ENCODE measurements at places on chromosomes 1 and 21.

DNA sequence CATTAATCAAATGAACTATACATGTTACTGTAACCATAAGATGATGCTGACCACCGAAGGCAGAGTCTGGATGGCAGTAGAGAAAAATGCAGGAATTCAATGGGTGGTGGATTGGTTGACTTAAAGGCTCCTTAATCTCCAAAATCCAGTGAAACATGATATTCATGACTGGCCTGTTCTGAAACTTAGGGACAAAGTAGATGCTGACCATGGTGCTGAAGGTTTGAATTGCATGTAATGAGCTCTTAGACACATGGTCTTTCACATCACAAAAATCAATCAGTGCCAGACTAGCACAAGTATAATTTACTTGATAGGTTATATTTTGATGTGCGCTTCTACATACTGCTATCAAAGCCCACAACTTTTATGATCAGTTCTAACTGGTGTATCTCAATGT, 30.9 kb upstream of the NTMT2 start:
- no peak for DNase-seq

- no peak for DNase-seq
Measured at GRCh38 chr1:9434247-9435152, 104.8 kb upstream of the SLC25A33 start.

DNA sequence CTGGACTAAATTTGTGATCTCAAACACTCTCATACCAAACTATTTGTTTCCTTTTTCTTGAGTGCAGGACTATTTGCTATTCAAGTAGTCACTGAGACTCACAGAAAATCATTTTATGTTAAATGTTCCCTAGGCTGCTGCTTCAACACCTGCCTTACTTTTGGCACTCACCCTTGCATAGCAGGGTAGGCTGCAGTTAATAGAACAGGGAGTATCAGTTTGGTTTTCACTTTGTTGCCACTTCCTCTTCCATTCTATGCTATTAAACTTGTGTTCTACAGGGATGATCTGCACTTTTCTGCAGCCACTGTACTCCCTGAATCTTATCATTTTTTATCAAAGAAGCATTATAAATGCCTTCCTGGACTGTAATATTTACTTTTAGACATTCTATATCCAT, 148.7 kb upstream of the PRMT6 start:
- no peak for DNase-seq

GRCh38 chr1:156796340-156797097, 20.1 kb downstream of the SH2D2A start:
- DNase-seq, result no peak

DNA sequence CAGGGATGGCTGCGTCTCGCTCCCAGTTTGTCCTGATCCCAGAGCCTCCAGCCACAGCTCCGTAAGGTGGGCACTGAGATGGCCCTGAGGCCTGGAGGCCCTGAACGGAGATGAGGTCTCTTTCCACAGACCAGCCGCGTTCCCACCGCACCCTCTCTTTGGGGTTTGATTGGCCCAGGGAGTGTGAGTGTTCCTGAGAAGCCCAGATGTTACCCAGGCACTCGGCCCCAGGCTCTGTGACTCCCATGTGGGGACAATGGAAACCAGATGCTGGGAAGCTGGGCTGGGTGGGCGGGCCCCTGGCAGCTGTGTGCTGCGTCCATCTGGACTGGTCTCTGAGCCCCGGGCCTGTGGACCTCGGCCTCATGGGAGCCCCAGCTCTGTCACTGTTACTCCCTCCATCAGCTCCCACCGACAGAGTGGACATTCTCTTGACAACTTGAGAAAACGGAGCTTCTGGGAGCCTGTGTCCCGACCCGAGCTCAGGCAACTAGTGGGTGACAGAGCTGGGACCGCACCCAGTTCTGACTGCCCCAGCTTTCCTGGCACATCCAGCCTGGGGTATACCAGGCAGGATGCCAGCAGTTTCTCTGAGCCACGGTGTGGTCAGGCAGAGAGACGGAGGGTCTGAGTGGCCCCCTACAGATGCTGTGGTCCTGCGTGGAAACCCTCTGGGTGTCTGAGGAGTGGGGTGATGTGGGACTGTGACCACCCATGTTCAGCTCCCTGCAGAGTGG, 9.8 kb upstream of the COL6A1 start:
- no peak for DNase-seq

GRCh38 chr1:42529724-42530181, 66.7 kb downstream of the CCDC30 start:
- no peak for DNase-seq

- no peak for DNase-seq
Measured at GRCh38 chr21:37450445-37450941, 83.9 kb downstream of the DYRK1A start.

- DNase-seq, result no peak
Measured at GRCh38 chr1:170604065-170604464, 59.9 kb upstream of the PRRX1 start.
